Sciatic nerve (tissue), 2 donors: ENCODE measurements at places on chromosomes 11 and 22.
A peak's percentile ranks its signal among the peaks of the same experiment; 100 is the strongest.

DNA sequence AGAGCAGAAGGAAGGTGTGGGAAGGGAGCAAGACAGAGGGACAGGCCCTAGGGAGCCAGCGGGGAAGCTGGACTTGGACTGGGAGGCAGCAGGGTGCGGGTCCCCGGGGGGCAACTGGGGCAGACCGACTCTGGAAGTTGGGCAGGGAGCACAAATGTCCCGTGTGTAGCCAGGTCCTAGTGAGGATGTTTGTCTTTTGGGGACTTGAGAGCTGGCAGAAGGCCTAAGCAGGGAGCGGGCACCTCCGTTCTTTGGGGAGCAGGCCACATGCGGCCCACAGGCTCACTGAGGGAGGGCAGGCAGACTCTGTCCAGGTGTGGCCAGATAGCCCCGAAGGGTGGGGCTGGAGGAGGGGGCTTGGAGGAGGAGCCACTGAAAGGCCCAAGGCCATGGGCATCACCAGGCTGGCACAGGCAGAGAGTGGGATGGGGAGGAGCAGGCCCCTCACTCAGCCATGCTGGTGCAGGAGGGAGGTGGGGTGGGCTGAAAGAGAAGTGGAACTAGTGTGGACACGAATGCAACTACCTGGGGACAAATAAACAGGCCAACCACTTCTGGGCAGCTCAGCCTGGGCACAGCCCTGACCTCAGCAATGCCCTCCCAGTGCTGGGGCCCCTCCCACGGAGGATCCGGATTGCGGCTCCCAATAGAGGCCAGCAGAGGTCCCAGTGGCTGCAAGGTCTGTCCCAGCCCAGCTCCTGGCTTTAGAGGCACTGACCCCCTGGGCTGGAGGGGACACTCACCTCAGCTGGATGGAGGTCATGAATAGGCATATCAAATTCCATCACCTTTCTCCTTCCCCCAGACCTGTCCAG is 1.3 kb upstream of the SCARF2 start:
- DNase-seq: peak; percentile 69

- DNase-seq: no peak
These were observed 13.1 kb upstream of the MMP1 start for GRCh38 chr11:102810950-102811660.

DNA sequence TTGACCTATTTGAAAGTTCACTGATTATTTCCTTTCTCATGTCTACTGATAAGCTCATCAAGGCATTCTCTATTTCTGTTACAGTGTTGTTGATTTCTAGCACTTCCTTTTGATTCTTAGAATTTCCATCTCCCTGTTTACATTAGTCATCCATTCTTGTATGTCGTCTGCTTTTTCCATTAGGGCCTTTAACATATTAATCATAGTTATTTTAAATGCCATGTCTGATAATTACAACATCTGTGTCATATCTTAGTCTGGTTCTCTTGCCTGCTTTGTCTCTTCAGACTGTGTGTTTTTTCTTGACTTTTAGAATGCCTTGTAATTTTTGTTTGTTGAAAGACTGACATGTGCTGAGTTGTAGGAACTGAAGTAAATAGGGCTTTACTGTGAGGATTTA is 602.1 kb downstream of the SOX6 start:
- DNase-seq: no peak

DNA sequence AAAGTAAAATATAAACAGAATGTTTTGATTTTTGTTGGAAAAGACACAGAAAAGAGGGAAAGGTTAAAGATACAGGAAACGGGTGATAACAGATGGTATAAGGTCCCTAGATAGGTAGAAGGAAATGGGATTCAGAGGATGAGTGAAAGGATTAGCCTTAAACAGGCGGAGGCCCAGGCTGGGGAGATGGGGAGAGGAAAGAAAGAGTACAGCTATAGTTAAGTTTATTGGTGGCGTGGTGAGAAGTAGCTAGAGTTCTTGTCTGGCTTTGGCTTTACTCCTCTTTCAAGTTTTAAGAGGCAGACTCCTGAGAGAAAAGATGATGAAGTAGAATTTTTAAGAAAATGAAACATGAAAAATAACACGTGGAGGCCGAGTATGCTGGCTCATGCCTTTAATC is 13.7 kb downstream of the ZBTB44 start:
- DNase-seq: no peak

- no peak for DNase-seq
These were observed 25.3 kb upstream of the PATE1 start for GRCh38 chr11:125720781-125721180.
